ENCODE measurements at places on chromosomes 5 and 9. TPM values are rescaled to one million over a fixed set of nuclear protein-coding genes. Genes with fewer than 3 reads are reported as not detected.

DNA sequence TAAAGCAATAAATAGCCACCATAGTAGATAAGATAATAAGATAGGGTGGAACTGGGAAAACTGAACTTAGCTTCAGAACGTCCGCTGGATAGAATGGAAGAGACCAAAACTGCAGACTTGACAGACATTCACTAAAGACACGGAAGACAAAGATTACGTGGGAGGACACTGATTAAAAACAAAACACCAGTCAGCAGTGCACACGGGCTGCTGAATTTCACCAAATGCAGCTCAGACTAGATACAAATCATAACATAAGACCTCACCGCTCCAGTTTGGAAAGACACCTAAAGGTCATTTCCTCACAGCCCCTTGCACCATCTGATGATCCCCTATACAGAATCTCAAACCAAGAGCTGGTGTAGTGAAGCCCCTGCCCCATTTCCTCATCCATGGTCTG is 2.9 kb upstream of the OR2Y1 start:
- peaks cover 30% of the 10 kb centered on the region for H3K27me3 ChIP-seq
- H3K4me3 ChIP-seq, result no peak overlapping the region
- no peak for DNase-seq

IPPK gene
- 45.0 TPM for total RNA-seq

DNA sequence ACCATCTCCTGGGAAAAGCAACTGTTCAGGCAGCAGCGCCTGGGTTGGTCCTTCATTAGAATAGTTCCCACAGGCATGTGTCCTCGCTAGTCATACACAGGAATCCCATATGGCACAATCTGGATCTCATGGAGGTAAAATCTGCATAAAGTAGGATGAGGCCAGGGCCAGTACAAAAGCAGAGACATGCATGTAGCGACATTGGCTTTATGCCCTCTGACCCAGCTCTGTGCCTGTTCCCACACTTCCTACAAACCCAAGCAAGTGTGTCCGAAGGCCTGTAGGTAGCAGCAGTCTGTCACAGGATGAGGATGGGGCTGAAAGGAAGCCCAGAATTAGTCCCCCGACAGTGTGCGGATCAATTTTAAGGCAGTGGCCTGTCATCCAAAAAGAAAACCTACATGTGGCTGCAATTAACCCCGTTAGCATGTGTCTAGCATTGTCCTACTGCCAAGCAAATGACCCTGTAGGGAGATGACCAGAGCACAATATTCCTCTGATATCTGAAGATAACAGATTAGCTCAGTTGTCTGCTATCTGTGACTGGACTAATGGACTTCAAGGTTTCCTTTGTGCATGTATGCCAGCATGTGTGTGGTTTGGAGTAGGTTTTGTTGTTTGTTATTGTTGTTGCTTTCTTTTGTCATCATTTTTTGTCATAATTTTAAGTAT is 178.8 kb downstream of the TMEM161B start:
- H3K4me1 ChIP-seq, result no peaks in the 10 kb centered on the region
- no peak overlapping the region for H3K4me3 ChIP-seq
- no peaks in the 10 kb centered on the region for H3K27me3 ChIP-seq
- H3K36me3 ChIP-seq, result no peaks in the 10 kb centered on the region
- no peak overlapping the region for H3K27ac ChIP-seq
- DNase-seq, result no peak

SYNPO gene
- 4.3 TPM for total RNA-seq

- no peak overlapping the region for H3K27ac ChIP-seq
- peaks cover 15% of the 10 kb centered on the region for H3K36me3 ChIP-seq
- H3K4me3 ChIP-seq, result no peak overlapping the region
- peaks cover 25% of the 10 kb centered on the region for H3K4me1 ChIP-seq
- DNase-seq, result no peak
Observed at GRCh38 chr5:151565971-151566370, 25.2 kb downstream of the FAT2 start.

DNA sequence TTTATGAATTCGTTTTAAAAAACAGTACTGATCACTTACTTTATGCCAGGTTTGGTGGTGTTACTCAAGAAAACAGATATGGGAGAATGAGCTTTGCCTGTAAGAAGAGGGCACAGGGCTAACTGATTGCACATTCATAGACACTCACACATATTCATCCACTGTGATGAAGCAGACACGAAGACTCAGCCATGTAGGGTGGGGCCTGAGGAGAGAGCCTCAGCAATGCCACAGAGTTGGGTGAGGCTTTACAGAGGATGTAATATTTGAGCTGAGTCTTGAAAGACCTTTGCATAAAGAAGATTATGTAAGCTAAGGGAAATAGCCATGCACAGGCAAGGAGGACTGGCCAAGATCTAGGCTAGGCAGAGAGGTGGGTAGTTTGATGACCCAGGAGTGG is 472.8 kb downstream of the PSAT1 start:
- no peak overlapping the region for H3K4me3 ChIP-seq
- no peaks in the 10 kb centered on the region for H3K36me3 ChIP-seq
- no peaks in the 10 kb centered on the region for H3K4me1 ChIP-seq
- H3K27me3 ChIP-seq, result no peaks in the 10 kb centered on the region
- DNase-seq, result no peak

GRCh38 chr5:57745700-57746651 is 263.4 kb upstream of the ACTBL2 start:
- no peak overlapping the region for H3K4me3 ChIP-seq
- H3K27me3 ChIP-seq, result no peaks in the 10 kb centered on the region
- no peak for DNase-seq

- H3K4me1 ChIP-seq, result no peaks in the 10 kb centered on the region
- DNase-seq, result no peak
- no peak overlapping the region for H3K27ac ChIP-seq
Observed at GRCh38 chr5:153584126-153584959, 93.9 kb downstream of the GRIA1 start.

- no peak overlapping the region for H3K27ac ChIP-seq
- no peak overlapping the region for H3K4me3 ChIP-seq
- no peaks in the 10 kb centered on the region for H3K36me3 ChIP-seq
Observed at GRCh38 chr9:112550531-112550930, 63.9 kb downstream of the KIAA1958 start.

DRD1 gene
- 0.42 TPM for total RNA-seq

DNA sequence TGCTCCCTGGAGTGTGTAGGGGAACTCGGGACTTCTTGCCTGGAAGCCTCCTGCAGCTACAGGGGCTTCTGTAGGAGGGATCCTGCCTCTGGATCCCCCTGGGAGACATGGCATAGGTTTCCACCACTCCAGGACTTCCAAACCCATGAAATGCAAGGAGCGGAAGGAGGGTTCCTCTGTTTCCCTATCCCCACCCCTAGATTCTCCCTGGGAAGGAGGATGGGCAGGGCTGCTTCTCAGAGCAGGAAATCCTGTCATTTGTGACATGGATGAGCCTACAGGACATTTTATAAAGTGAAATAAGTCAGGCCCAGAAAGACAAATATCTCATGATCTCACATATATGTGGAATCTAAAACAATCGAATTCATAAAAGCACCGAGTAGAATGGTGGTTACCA is 23.5 kb upstream of the SLC25A48 start:
- DNase-seq, result no peak
- no peaks in the 10 kb centered on the region for H3K27me3 ChIP-seq
- H3K27ac ChIP-seq, result peak overlapping the region; percentile 40
- no peaks in the 10 kb centered on the region for H3K36me3 ChIP-seq
- H3K4me3 ChIP-seq, result no peak overlapping the region
- H3K4me1 ChIP-seq, result no peaks in the 10 kb centered on the region

NKD2 gene
- 7.9 TPM for total RNA-seq

DNA sequence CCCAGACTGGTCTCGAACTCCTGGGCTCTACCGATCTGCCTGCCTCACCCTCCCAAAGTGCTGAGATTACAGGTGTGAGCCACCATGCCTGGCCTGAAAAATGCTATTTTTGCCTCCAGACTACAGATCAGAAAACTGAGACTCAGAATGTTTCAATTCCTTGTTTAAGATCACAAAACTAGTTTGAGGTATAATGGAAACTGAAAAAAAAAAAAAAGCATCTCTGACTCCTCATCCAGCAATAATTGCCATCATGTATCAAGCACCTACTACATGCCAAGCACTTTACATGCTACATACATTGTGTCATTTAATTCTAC is 35.6 kb downstream of the PLAC8L1 start:
- no peak overlapping the region for H3K27ac ChIP-seq
- H3K4me1 ChIP-seq, result peaks cover 2% of the 10 kb centered on the region
- H3K27me3 ChIP-seq, result no peaks in the 10 kb centered on the region
- no peak overlapping the region for H3K4me3 ChIP-seq

- H3K4me1 ChIP-seq, result peaks cover 32% of the 10 kb centered on the region
- no peaks in the 10 kb centered on the region for H3K36me3 ChIP-seq
- H3K27me3 ChIP-seq, result no peaks in the 10 kb centered on the region
- H3K4me3 ChIP-seq, result no peak overlapping the region
- H3K27ac ChIP-seq, result peak overlapping the region; percentile 74
Observed at GRCh38 chr9:109912082-109912582, 132.1 kb downstream of the PALM2AKAP2 start.

- no peak overlapping the region for H3K27ac ChIP-seq
- no peak overlapping the region for H3K4me3 ChIP-seq
- no peak for DNase-seq
Observed at GRCh38 chr5:73390972-73391371, 57.6 kb downstream of the FOXD1 start.

DNA sequence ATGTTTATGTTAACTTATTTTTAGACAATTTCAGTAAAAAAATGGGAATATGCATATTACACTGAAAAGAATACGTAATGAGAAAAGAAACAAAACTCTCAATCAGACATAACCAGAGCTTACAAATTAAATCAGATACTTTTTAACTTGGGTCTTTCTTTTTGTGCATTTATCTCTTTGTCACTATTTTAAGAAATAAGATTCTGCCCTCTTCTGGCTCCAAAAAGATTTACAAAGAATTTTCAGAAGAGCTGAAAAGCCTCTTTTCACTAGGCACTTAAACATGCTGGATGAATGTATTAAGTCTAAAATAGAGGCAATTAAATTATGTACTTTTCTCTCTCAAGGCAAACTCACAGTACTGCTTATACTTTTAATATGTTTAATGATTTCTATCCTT is 55.5 kb downstream of the CEP120 start:
- no peaks in the 10 kb centered on the region for H3K27me3 ChIP-seq
- H3K36me3 ChIP-seq, result peaks cover 10% of the 10 kb centered on the region
- H3K4me3 ChIP-seq, result no peak overlapping the region
- no peak overlapping the region for H3K27ac ChIP-seq

- no peaks in the 10 kb centered on the region for H3K4me1 ChIP-seq
- H3K4me3 ChIP-seq, result no peak overlapping the region
- H3K27me3 ChIP-seq, result no peaks in the 10 kb centered on the region
- no peak overlapping the region for H3K27ac ChIP-seq
- DNase-seq, result no peak
Observed at GRCh38 chr9:99778308-99778707, 43.4 kb upstream of the NR4A3 start.

PAEP gene
- not detected for total RNA-seq

DNA sequence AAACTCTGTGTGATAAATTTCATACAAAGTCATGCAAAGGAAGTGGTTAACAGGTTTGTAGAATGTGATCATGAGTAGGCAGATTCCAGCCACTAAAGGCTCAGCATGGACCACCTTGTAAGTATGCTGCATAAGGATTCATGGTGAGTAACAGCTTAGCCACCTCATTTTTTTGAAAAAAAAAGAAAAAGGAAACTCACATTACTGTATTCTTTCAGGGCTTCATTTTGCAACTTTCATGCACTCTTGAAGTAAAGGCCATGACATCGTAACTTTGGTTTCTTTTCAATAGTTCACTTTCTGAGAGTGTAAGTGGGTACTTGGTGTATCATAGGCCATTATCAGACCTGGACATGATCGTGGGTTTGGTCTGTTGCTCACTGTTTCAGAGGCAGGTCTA is 175.1 kb downstream of the PCSK1 start:
- H3K4me1 ChIP-seq, result peaks cover 2% of the 10 kb centered on the region
- DNase-seq, result no peak
- H3K4me3 ChIP-seq, result no peak overlapping the region
- H3K27ac ChIP-seq, result no peak overlapping the region
- H3K27me3 ChIP-seq, result no peaks in the 10 kb centered on the region
- no peaks in the 10 kb centered on the region for H3K36me3 ChIP-seq

All from suprapubic skin (tissue), 4 donors.